ENCODE measurements at places on chromosomes 3 and 15.

DNA sequence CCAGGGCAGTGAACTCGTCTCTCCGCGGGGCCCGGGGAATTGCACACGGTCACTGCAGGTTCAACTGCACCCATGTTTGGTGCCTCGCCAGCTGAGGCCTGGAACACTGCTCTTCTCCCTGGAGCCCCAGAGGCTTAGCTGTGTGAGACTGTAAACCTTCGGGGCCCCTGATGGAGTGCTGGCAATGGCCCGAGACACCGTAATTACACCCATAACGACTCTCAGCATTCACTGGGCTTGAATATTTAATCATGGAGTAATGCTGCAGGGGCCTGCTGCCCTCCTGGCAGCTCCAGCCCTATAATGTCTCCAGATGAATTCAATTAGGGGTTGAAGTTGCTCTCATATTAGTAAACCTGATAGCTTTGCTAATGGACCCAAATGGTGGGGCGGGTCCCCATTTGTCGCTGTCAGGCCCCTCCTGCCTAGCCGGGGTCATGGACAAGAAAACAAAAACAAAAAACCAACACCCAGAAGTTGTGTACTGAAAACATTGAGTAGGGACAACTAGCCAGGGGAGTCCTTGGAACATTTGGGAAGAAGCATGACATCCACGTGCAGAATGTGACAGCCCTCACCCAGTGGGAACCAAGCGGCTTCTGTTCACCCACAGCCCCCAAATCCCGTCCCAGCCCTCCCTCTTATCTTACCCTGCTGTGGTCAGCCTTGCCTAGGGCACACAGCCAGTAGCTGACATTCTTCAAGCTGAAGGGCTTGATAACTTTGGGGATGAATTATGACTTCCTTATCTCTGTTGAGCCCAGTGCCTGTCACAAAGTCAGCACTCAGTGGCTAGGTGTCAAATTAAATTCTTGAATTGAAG, 74.3 kb upstream of the SCN5A start:
- no peak for DNase-seq

DNA sequence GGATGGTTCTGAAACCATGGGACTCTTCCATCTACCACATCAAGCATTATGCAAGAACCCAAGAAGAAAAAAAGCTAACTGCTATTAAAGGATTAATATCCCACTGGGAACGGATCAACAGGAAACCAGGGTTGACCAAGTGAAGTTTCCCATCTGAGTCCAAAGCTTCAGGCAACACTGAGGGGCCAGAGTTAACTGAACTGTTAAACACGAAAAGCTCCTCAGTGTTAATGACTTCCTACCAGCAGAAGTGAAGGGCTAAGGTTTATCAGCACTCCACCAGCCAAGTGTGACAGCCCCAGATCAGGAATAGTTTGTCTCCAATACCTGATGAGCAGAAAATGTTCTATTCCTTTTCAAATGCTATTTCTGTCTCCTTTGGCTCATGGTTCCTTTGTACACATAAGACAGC, 36.7 kb downstream of the PTPN9 start:
- DNase-seq = no peak

DNA sequence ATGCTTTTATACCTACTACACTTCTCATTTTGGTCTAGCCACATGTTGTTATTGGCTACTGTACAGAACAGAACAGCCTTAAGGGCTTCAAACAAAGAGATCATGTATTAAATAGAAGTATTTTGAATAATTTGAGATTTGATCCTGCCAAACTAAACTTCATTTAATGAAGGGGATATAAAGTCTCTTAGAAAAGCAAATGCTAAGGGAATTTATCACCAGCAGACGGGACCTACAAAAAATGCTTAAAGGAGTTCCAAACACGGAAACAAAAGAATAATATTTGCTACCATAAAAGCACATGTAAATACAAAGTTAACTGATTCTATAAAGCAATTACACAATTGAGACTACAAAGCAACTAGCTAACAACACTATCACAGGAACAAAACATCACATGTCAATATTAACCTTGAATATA, 23.6 kb upstream of the FMN1 start:
- no peak for DNase-seq

DNA sequence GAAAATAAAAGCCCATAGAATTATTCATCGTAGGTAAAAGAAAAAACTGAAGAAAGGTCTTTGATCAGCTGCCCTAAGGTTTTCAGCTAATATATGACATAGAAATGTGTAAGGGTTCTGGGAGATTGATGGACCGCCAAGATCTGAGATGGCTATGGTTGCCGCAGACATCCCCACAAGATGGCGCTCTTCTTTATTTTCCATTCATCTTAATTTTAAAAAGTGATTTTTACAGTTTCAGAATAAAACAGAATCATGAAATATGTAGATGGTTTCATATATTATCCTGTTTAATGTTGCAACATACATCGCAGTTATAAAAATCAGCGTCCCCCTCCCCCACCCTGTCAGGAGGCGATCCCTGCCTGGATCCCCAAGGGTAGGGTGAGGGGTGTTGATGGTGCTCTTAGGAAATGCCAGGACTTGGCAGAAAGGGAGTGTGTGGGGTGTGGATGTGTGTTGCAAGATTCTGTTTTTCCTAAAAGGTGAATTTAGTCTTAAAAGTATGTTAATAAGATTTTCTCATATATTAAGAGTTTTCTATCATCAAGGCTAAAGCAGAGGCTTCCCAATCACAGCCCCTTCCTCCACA, 68.8 kb downstream of the ANXA2 start:
- DNase-seq = peak; percentile 5

- no peak for DNase-seq
These were observed 3.4 kb upstream of the SCN5A start for GRCh38 chr3:38652934-38653333.

DNA sequence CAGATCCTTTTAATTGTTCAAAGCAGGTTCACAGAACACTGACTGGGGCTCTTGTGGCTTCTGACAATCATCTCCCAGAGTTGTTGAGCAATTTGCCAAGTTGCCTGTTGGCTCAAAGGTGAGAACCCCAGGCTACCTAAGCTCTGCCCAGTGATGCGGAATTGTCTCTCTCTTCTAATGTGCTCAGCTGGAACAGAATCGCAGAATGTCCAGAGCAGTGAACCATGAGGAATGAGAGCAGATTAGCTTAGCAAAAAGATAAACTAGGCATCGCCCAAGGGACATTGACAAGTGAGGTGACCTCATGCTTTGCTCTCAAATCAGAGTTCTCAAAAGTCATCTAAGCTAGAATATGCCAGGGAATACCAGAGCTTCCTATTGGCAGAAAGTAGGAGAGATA, 148.1 kb downstream of the WDR76 start:
- DNase-seq = no peak

DNA sequence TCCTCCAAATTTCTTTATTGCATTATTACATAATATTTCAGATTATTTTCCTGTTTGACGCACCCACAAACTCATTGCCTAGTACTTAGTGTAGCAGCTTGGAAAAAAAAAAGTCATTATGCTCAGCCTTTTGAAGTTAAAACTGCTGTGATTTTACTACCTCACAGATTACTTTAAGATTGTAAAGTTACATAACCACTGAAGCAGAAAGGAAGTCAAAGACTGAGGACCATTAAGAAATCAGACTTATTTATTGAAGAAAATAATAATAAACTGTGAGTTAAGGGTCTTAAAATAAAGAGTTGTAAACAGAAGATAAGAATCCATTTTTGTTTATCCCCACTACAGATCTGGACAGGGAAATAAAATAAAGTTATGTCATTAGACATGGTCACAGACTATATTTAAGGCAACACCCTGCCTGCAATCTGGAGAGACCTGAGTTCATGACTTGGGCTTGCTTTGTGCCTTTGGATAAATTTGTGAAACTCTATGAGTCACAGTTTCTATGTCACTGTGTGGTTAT, 212.1 kb upstream of the ROBO2 start:
- DNase-seq = no peak

- DNase-seq = no peak
These were observed 20.2 kb downstream of the TGFBR2 start for GRCh38 chr3:30626443-30627180.

DNA sequence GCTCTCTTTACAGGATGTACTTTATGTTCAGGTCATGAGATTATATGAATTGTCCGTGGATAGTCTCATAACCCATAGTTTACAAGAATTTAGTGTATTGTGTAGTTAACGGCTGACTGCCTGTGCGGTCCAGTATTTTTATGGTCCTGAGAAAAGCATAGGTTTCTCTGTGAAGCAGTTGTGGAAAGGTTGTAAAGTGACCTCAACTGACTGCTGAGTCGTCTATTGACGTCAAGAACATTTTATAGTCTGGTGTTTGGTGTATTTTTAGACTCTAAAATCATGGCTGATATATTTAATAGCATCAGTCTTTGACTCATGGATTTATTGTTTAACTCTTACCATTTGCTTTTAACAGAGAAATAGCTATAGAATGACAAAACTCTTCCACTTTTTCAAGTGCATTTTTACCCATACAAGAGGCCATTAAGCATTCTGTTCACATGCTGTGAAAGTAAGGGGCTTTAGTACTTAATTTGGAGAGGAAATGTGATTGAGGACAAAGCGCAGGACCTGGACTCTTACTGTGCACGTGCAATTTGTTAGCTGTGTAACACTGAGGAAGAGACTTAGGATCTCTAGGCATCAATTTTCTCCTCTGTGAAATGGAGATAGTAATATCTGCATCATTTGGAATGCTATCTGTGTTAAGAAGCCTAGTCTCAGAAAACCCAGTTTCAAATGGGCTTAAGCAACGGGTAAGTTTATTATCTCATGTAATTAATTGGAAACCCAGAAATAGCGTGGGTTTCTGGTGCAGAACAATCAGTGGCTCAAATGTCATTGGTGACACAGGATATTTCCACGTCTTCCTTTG, 240.8 kb downstream of the NFKBIZ start:
- no peak for DNase-seq

DNA sequence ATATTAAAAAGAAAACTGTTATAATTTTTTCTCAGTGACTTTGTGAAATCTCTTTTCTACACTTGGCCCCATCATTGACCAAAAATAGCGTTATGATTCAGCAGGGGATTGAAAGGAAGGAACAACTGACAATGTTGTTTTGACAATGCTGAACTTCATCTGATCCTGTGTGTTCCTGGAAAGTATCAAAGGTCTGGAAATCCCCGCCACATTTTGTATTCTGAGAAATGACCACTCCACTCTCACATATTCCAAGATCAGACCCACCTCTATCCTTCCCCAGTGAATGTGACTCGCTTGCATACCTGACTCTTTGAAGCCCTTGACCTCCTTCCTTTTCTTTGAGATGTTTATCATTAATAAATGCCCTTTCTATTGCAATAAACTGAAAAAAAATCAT, 9.7 kb upstream of the RIOX2 start:
- no peak for DNase-seq

DNA sequence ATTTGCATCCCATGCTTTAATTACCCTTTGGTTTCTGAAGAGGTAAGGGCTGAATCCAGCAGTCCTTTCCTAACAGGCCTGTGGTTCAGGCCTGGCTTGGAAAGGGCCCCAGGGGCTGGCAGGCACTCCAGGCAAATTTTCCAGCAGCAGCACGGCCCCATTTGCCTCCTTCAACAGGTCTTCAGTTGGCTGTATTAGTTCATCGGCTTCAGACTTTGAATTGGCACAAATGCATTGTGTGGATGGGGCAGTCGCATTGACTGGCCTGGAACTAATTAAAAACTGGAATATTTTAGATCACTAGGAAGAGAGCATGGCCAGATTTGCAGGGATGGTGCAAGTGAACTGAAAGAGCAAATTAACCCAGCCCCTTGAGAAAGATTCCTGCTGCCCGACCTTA, 207.8 kb upstream of the MCTP2 start:
- no peak for DNase-seq
